ENCODE measurements at places on chromosomes 1 and 21.

DNA sequence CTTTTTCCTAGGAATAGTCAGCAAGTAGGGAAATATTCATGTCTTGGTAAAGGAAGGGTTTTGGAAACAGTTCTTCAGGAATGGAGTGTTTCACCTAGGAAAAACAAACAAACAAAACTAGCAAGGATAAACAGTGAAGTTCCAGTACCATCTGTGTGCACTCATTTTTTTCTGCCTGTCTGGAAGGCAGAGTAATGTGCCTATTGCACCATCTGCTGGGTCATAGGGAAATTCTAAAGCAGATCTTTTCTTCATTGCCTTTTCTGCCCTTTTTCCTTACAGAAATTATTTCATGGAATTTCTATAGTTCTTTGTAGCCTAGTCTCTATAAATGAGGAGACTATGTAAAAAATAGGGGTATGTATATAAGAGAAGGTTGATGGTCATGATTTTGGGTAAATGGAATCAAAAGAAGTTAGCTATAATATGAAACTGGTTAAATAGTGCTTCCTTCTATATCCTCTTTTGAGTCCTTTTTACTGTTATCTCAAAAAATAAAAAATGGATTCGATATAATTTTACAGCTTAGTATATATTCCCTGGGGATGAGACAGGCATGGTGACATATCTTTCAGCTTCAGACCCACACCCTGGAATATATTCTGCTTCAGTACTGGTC is 3.4 kb upstream of the HRNR start:
- DNase-seq: no peak

- DNase-seq: no peak
These were observed 23.6 kb downstream of the XCL2 start for GRCh38 chr1:168520052-168520751.

- DNase-seq: no peak
These were observed 176.1 kb downstream of the GRIK1 start for GRCh38 chr21:29763674-29764073.

DNA sequence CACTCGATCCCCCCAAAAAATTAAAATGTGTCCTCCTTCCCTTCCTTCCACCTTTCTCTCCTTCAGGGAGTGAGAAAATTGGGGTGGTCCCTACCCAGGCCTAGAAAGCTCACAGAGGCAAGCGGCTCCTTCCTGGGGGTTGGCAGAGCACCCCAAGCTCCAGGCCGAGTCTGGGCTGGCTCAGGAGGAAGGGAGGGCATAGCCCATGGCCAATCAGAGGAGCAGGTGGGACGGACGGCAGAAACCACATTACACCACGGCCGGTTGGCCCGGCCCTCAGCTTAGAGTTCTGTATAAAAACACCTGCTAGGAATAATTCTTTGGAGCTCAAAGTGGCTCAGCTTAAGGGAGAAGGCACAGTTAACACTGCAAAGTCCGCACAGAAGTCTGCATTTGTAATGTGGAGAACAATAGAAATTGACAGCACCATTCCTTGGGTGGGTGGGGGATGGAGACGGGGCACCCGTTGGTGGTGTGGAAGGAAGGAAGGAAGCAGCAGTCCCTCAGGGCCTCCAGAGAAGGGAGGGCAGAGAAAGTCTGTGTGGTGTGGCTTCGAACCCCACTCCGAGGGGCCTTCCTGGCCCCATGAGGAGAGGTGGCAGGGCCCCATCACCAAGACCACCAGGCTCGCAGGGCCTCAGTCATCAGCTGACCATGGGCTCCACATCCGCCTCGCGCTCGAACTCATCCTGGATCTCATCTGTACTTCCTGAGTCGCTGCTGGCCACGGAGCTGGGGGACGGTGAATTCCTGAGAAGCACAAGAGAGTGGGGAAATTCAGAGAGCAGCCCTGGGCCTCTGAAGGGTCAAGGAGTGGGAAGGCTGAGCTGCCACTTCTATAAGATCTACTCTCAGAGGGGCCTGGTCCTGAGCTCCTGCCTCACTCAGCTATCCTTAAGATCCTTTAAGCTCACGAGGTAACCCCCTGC is 5.8 kb upstream of the ALDH4A1 start:
- DNase-seq: no peak

DNA sequence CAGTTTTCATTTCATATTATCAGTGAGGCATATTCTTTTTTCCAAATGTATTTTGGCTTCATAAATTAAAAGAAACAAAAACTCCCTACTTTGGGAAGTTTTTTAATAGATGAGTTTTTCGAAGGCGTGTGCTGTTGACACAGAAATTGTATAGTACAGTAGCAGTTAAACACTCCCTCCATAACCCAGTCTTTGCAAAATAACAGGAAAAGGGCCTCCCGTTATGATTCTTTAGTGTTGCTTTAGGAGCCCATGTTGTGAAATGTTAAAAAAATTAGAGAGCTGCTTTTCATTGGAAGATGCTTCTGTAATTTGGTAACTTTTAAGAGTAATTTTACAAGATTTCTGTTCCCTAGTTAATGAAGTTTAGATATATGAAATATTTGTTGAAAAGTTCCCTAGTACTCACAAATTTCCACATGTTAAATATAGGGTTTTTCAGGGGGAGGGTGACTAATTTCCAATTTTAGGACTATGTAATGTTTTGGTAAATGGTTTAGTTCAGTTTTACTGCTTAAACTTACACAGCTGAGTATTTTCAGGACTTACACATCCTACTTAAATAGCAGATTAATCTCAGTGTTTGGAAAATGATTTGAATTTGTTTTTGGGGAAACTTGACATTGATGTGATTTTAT is 2.0 kb downstream of the CAMSAP2 start:
- no peak for DNase-seq

- no peak for DNase-seq
These were observed 17.6 kb downstream of the FCRL4 start for GRCh38 chr1:157580179-157580827.

DNA sequence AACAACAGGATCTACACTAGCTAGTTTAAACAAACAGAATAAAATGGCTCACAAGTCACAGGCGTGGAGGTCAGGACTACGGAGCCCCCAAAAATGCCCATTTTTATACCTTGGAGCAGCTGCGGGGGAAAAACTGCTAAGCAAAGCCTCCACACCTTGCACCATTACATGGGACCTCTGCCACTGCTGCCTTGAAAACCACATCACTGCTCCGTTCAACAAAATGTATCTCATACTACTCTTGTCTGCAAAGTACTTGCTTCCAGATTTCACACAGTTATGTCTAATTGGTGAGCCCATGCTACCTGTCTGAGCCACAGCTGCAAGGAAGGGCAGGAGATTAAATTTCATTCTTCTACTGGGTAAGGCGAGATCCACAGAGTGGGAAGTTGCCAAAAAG is 24.4 kb downstream of the MRPL39 start:
- no peak for DNase-seq

GRCh38 chr1:209040351-209040750 is 543.2 kb upstream of the CAMK1G start:
- DNase-seq: no peak

DNA sequence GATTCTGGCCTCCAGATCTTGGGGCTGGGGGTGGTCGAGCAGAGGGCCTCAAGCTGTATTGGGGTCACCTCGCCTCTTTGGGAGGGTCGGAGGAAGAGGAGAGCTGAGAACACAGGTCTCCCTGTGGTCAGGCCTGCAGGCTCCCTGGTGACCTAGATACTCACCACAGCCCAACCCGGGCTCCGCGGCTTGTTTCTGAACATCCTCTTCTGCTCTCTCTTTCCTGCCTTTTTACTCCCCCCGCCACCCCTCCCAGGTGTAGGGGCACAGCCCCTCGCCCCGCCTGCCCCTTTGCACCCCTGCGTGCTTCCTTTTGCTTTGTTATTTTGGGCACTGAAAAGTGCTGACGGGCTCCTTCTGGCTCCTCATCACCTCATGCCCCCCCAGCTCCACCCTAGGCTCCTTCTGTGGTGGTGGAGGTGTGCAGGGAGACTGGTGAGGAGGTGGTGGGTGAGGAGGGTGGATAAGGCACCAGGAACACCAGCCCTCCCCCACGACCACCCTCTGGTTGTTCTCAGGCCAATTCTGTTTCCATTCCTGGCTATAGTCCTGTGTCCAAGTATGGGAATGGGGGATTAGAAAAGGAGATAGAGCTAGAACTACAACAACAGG is 10.6 kb upstream of the LINGO4 start:
- DNase-seq: no peak

GRCh38 chr1:158155673-158156072 is 25.0 kb upstream of the CD1D start:
- no peak for DNase-seq

DNA sequence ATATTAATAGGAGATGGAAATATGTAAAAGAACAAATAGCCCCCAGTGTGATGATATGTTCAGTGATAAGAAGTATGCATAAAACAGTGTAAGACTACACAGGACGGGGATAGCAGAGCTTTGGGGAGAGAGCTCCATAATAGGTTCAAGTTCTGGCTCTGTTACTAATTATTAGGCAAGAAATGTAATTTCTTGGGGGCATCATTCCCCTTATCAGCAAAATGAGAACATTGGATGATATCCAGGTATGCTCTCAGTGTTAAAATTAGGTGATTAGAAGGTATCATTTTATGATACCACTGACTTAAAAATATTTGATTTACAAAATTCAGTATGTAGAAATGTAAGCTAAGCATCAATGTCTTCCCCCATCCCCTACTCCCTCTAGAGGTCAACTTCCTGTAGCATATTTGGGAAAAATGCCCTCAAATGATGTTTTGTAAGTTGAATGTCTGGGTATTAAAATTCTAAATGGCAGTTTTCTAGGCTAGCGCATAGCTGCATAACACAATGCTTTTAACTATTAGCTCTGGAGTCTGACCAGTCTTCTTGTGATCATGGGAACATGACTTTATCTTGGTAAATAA is 585.7 kb upstream of the CAMK1G start:
- DNase-seq: no peak

DNA sequence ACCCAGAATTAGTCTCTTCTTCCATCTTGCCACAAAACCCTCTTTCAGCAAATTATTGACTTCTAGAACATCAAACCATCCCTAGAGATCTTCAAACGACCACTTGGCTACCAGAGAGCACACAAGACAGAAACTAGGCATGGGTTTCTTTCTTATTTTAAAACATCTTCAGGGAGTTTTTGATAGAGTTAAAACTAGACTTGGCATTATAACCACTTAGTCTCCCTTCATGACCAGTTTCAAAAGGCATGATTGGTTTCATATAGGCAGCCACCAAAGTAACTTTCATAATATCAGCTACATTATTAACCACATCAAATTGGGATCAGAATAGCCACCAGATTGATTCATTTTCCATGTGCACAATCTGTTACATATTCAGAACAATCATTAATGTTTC is 368.4 kb upstream of the GREM2 start:
- no peak for DNase-seq

GRCh38 chr1:160578175-160578524 is 1.1 kb downstream of the CD84 start:
- DNase-seq: no peak

DNA sequence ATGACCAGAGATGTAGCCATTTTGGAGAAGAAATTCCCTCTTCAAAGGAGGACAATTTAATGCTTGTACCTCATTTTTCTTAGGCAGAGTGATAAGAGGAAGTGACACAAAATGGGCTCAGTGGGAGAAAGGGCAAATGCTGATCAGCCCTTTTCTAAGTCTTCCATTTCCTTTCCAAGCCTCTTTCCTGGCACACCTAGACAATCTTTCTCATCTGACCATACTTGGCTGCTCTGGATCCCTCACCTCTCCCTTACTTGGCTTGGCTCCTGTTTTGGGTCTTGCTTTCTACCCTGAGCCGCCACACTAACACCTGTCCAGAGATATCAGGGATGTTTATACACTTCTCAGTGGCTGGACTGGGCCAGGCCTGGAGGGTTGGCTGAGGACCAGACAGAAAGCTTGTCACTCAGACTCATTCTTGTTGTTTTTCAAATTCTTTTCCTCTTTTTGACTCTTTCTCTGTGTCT is 13.1 kb downstream of the TXNIP start:
- no peak for DNase-seq

DNA sequence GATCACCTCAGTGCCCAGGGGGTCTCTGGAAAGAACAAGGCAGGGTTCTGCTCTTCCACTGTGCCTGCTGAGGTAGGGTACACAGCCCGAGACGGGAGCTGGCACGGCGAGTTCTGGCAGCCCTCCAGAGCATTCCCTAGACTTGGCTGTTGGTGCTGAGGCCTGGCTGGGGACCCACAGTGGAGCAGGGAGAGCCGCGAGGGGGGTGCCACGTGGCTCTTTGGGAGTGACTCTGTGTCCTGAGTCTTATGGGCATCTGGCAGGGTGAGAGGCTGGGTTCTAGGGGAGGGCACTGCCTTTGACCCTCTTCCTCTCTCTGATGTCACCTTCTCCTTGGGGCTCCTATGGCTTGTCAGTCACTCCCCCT is 336.4 kb downstream of the CAMTA1 start:
- no peak for DNase-seq

DNA sequence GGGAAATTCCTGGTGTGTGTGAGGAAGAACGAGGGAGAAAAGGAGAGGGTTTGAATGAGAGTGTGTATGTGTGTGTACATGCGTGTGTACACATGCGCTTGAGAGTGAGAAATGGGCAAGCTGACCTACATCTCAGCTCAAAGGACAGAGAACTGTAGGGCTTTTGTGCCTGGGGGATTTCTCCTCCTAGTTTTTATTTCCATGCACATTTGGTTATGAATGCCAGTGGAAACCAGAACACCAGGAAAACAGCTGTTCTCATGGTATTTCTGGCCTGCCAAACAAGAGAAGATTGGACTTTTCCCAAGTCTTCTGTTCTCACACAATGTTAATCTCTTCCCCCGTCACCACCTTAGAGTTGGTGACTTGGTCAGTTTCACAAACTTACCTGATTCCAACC is 45.2 kb downstream of the SLC44A3 start:
- DNase-seq: no peak

- DNase-seq: no peak
These were observed 75.1 kb downstream of the SPSB1 start for GRCh38 chr1:9367806-9368205.

- no peak for DNase-seq
These were observed 17.7 kb downstream of the NFYC start for GRCh38 chr1:40709100-40709801.

DNA sequence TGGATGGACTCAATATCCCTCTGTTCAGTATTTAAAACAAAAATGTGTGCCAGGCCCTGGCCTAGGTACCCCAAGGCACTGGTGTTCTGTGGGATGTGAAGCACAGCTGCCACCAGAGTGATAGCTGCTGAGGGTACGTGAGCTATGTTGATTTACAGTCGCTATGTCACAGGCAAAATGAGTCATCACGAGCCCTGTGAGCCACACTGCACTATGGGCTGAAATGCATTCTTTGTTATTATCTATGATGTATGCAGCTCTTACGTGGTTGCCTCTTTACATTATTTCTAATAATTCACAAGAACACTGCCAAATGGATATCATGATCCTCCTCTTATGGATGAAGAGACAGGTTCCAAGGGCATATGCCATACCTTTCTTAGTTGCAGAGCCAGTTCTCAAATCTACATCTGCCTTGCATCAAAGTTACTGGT is 2.1 kb downstream of the TEX38 start:
- no peak for DNase-seq

- DNase-seq: no peak
These were observed 58.1 kb upstream of the ANGPTL1 start for GRCh38 chr1:178928976-178929375.

- DNase-seq: no peak
These were observed 103.6 kb downstream of the PSMG1 start for GRCh38 chr21:39079617-39080016.

Measured in cortex of kidney (tissue), 1 donor.